Activated CD4-positive, alpha-beta memory T cell treated with anti-CD3 and anti-CD28 coated beads for 36 hours (primary cell): ENCODE measurements at places on chromosomes 6 and 20.

DNA sequence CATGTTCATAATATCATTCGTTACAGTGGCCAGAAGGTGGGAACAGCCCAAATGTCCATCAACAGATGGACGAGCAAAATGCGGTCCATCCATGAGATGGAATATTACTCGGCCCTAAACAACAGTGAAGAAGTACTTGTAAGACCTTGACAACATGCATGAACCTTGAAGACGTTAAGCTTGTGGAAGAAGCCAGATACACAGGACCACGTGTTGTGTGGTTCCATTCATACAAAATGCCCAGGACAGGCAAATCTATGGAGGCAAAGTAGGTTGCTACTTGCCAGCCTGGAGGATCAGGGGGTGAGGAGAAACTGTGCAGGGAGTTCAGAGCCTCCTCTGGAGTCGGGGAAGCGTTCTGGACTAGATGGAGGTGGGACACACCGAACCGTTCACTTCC is 207.1 kb downstream of the ERMARD start:
- no peak for DNase-seq

DNA sequence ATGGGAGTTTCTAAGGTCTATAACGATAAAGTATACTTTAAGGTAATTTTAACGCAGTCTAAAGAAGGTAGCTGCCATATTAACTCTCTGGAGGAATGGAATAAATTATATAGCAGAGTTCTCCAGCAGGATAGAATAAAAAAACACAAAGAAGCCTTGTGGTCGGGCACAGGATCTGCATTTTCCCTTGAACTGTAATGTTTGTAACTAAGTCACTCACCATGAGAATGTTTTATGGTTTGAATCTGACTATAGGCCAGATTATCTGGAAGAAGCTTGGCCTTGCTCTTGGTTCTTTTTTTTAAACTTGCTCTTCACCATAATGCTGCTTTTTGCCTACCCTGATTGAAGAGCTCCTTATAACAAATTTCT is 238.8 kb upstream of the NOX3 start:
- DNase-seq: no peak

GRCh38 chr6:155171747-155172449 is 91.9 kb upstream of the CLDN20 start:
- DNase-seq: no peak

DNA sequence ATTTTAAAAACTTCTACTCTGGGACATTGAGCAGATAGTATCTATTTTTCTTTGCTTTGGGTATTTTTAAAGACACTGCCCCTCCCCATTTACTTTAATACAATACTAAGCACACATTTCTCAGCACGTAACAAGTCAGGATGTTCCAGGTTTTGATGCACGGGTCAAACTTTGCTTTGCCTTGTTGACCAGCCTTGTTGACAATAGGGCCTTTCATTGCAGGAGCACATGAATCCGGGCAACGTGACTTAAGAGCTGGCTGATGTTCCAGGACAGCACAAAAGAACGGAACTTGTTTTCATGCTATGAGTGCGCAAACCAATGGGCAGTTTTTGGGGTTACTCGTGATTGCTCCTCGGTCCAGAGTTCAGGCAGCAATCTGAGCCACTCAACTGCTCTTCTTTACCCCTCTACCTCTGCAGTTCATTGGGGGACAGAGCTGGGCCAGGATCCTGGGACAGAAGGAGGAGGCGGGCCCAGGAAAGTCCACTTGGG is 78.6 kb upstream of the SLC22A16 start:
- DNase-seq: no peak

DNA sequence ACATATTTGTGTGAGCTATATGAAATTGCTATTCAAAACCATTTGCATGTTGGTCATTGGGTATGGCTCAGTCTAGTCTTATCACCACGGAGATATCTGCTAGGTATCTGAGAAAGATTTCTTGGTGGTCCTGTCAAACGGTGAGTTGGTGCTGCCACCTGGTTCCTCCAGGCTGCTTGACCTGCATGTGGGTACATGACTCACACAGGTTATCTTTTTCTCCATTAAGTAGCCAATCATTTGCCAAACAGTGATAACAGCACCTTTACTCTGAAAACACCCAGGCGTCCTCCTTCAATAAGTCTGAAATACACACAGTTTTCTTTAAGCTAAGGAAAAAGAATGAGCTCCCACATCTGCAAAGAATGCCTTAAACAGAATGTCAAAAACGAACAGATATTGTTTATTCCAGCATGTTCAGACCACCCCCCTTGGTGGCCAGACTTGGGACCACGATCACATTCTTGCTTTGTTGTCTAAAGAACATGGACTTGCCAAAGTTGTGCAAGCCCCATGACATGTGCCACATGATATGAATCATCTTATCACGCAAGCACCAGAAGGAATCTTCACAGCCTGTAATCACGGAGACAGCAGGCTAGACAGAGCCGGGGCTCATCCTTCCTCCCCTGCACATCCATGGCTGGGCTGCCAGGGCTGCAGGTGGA is 200.7 kb upstream of the THBS2 start:
- no peak for DNase-seq
